Lower lobe of right lung (tissue), 2 donors: ENCODE measurements at places on chromosomes 2 and 18. TPM values are rescaled to one million over a fixed set of nuclear protein-coding genes. Genes with fewer than 3 reads are reported as not detected.

DNA sequence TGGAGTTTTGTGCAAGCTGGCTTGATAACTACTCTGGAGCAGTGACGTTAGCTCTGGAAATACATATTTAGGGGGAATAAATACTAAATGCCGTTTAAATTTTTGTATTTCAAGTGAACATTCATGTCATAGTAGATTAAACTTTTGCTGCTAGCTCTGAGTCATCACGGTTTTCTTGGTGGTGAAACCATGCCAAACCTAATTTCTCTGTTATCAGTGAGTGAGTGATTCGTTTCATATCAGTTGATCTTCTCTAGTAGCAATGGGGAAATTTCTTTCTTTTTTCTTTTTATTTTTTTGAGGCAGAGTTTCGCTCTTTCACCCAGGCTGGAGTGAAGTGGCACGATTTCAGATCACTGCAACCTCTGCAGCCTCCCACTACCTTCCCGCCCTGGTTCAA, 211.1 kb downstream of the PTPRM start:
- H3K27me3 ChIP-seq: no peaks in the 10 kb centered on the region
- no peaks in the 10 kb centered on the region for H3K4me1 ChIP-seq
- DNase-seq: no peak
- no peaks in the 10 kb centered on the region for H3K36me3 ChIP-seq
- H3K27ac ChIP-seq: no peak overlapping the region

GRCh38 chr2:39266139-39266805, 22.5 kb upstream of the CDKL4 start:
- peaks cover 52% of the 10 kb centered on the region for H3K36me3 ChIP-seq
- no peak for DNase-seq
- H3K27ac ChIP-seq: no peak overlapping the region
- H3K4me3 ChIP-seq: no peak overlapping the region
- H3K27me3 ChIP-seq: no peaks in the 10 kb centered on the region

- DNase-seq: no peak
- no peak overlapping the region for H3K27ac ChIP-seq
- H3K27me3 ChIP-seq: no peaks in the 10 kb centered on the region
- H3K4me3 ChIP-seq: no peak overlapping the region
- no peaks in the 10 kb centered on the region for H3K36me3 ChIP-seq
- H3K4me1 ChIP-seq: no peaks in the 10 kb centered on the region
These were observed 20.5 kb upstream of the BCL2L11 start for GRCh38 chr2:111100087-111100764.

BOK gene
- total RNA-seq: 44.2 TPM

ALPI gene
- total RNA-seq: not detected
